A549 treated with DMSO at 1 μM for 4 hours (cell line): ENCODE measurements at places on chromosomes 2 and 18. TPM values are rescaled to one million over a fixed set of nuclear protein-coding genes. Genes with fewer than 3 reads are reported as not detected.

XDH gene
- total RNA-seq, result 1.1 to 1.8 TPM (median 1.4 TPM) in 5 replicates

E2F6 gene
- 25.3 to 31.8 TPM (median 30.5 TPM) in 5 replicates for total RNA-seq

MROH2A gene
- 0.14 to 0.32 TPM (median 0.20 TPM) in 5 replicates for total RNA-seq

CCDC178 gene
- total RNA-seq, result not detected in 5 replicates

CFAP53 gene
- 0.27 to 0.50 TPM (median 0.33 TPM) in 5 replicates for total RNA-seq

ALLC gene
- total RNA-seq, result 0.05 TPM in 1 of 5 replicates, not detected in the others

REG1B gene
- total RNA-seq, result not detected in 5 replicates

GDF7 gene
- total RNA-seq, result 0.02 to 0.05 TPM (median 0.05 TPM) in 5 replicates

TMEM198 gene
- 0.54 to 1.3 TPM (median 0.95 TPM) in 5 replicates for total RNA-seq

SRD5A2 gene
- total RNA-seq, result 0.02 to 0.04 TPM (median 0.03 TPM) in 4 of 5 replicates, not detected in the other

TMEM178A gene
- 0.10 to 0.17 TPM (median 0.15 TPM) in 4 of 5 replicates, not detected in the other for total RNA-seq

MAB21L4 gene
- 0.05 to 0.15 TPM (median 0.08 TPM) in 4 of 5 replicates, not detected in the other for total RNA-seq

IL1RL2 gene
- not detected in 5 replicates for total RNA-seq
